Urothelium cell line (cell line): ENCODE measurements at places on chromosomes 16 and 17.

- no peak for DNase-seq
These were observed 39.7 kb upstream of the IRX3 start for GRCh38 chr16:54326266-54326662.

GRCh38 chr16:75703306-75703705, 2.0 kb upstream of the DUXB start:
- DNase-seq: no peak

- no peak for DNase-seq
These were observed 4.9 kb downstream of the MT1F start for GRCh38 chr16:56662357-56663354.

- DNase-seq: no peak
These were observed 8.7 kb downstream of the GRB2 start for GRCh38 chr17:75396796-75397195.

- DNase-seq: peak; percentile 71
These were observed 23.8 kb downstream of the SNX11 start for GRCh38 chr17:48131216-48131824.

DNA sequence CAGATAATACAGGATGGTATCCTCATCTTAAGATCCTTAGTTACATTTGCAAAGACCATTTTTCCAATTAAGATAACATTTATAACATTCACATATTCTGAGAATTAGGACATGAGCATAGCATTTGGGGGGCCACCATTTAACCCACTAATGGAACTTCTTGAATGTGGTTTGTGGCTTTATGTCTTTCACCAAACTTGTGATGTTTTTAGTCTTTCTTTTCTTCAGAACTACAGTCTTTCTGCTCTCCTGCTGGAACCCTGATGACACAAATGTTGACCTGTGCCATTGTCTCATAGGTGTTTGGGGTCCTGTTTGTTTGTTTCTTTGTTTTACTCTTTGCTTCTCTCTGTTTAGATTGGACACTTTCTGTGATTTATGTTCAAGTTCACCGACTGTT, 23.2 kb downstream of the COX11 start:
- no peak for DNase-seq

DNA sequence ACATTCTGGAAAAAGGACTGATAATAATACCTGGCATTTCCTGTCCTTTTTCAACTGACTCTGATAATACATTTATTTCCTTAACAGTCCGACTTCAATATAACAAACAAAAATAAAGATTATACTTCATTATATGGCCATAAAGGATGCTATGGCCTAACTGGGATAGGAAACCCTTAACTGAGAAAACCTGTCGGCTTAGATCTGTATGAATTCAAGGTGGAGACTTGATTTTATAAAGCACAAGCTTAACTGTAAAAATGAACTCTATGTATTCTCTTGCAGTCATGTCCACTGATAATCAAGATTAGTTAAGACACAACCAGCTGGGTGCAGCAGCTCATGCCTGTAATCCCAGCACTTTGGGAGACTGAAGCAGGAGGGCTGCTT, 102.2 kb downstream of the MYO1D start:
- DNase-seq: no peak

GRCh38 chr17:32100971-32101631, 41.2 kb upstream of the RHOT1 start:
- DNase-seq: no peak

DNA sequence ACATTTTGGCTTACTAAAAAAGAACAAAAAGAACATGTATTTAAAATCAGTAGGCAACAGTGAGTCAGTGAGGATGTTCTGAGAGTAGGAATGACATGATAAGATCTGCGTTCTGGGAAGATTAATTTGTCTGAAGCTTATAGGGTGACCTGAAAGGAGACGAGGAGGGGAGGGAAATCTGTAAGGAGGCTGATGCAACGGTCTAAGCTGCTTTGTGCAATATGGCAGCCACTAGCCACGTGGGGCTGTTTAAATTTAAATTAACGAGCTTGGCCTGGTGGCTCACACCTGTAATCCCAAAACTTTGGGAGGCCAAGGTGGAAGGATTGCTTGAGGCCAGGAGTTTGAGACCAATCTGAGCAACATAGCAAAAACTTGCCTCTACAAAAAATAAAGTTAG, 181.6 kb upstream of the CACNG3 start:
- DNase-seq: no peak

GRCh38 chr17:80657561-80657960, 112.9 kb downstream of the RPTOR start:
- no peak for DNase-seq

- DNase-seq: no peak
These were observed 165.0 kb upstream of the ELAC2 start for GRCh38 chr17:13182854-13183253.

DNA sequence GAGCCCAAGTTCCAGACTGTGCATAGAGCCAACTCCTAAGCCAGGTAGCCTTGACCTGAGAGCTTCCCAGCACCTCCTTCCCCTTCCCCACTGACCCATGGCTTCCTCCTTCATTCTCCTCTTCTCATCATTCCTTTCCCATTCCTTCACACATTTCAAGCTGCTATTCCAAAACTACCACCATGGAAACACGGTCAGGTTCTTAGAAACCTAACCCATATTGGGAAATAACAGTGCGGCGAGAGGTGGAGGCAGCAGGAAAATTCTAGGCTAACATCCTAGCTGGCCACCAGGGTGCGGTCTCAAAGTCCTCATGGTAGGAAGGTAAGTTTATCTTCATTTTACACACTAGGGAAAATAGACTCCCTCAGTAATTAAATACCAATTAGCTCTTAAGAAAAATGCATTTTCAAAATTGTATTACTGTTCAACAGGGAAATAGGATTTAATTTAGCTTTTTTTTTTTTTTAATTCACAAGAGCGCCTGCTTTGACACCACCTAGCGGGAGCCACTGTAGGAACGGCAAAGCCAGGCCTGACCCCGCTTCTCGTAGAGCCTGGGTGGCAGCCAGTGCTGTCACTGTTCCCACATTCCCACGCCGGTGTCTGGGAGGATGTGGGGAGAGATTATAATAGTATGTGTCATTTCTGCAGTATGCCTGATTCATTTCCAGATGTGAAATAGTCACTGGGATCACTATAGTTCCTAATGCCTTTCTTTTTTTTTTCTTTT, 14.0 kb upstream of the SPHK1 start:
- DNase-seq: peak; percentile 94

DNA sequence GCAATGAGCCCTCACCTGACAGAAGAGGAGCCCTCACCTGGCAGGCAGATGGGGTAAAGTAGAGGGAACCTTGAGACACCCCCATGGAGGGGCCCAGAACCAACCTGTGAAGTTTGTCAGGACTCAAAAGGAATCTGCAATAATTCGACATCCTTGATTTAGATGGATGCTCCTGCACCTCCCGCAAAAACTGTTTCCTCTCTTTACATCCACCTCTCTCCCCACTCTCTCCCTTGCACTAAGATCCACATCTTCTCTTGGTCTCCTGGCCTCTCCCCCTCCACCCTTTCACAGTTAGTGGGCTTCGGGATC, 34.9 kb upstream of the RBFOX3 start:
- no peak for DNase-seq

- peak; percentile 2 for DNase-seq
These were observed 24.3 kb downstream of the CD300A start for GRCh38 chr17:74490716-74491115.

DNA sequence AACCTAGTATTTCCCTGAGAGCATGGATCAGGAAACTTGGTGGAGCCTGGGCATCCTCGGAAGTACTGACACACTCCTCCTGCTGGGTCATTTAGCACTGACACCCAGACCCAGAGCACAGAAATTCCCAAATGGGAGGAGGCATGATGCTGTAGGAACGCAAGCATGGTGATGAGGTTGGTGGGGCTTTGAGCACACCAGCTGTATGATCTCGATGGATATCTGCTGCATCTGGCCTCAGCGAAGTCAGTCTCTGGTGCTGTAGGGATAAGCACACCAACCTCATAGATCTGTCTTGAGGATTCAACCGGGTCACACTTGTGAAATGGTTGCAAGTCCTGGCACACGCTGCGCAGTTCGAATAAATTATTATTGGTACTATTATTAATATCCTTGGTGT, 52.5 kb downstream of the SHISA6 start:
- DNase-seq: no peak

- no peak for DNase-seq
These were observed 1.6 kb downstream of the CTCF start for GRCh38 chr16:67563708-67564468.

GRCh38 chr16:12311877-12312276, 335.3 kb downstream of the SNX29 start:
- DNase-seq: no peak

GRCh38 chr16:87993901-87994300, 42.7 kb downstream of the BANP start:
- DNase-seq: no peak

GRCh38 chr16:51409001-51409675, 258.1 kb upstream of the SALL1 start:
- peak; percentile 21 for DNase-seq

DNA sequence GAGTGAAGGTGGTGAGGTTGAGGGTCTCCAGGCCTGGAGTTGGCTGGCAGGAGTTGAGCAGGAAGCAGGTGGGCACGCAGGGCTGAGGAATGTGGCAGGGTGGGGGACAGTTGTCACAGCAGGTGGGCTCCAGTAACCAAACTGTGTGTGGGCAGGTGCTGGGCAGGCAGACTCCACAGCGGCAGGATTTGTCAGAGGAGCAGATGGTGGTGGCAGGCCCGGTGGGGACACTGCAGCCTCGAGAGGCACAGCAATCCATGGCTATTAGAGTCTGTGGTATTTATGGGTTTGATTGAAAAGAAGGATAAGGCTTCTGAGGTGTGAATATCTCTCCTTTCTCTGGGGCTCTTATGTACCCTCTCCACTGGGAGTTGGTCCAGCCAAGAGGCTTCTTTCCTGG, at the start of gene KRTAP3-3:
TSS of gene KRTAP3-3 (minus strand) at position 326 of the 400 bp plus-strand sequence. CDS start at position 259, 67 bp downstream.
- no peak for DNase-seq

DNA sequence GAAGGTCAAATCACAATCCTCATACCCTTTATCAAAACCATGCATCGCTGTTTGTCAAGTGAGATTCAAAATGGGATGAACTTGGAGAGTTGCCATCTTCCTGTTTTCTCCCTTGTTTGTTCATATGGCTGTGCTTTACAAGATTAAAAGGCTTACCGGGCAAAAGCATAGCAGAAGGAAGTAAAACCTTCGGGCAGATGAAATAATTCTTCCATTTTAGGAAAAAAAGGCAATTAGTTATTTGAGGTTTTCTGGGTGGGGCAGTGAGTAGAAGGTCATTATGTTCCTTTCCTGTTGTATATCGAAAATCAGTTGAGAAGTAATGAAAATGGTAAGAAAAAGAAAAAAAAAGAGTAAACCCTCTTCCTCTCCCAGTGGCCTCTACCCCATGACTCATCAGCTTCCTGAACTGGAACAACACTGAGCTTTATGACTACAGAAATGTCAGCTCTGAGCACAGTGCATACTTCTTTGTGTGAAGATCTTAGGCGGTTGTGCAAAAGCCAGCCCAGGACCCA, 369.2 kb downstream of the CDH13 start:
- peak; percentile 65 for DNase-seq

GRCh38 chr16:59045501-59045900, 311.4 kb upstream of the GOT2 start:
- no peak for DNase-seq

DNA sequence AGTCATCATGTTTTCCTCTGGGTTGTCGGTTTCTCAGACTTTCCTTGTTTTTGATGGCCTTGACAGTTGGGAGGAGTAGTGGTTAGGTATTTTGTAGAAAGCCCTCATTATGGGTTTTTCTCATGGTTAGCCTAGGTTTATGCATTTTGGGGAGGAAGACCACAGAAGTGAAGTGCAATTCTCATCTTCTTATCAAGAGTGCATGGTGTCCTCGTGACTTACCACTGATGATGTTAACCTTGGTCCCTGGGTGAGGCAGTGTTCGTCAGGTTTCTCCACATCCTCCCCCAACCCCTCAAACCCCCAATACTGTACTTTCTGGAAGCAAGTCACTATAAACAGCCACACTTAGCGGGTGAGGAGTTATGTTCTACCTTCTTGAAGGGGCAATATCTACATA, 42.3 kb downstream of the BPTF start:
- no peak for DNase-seq

DNA sequence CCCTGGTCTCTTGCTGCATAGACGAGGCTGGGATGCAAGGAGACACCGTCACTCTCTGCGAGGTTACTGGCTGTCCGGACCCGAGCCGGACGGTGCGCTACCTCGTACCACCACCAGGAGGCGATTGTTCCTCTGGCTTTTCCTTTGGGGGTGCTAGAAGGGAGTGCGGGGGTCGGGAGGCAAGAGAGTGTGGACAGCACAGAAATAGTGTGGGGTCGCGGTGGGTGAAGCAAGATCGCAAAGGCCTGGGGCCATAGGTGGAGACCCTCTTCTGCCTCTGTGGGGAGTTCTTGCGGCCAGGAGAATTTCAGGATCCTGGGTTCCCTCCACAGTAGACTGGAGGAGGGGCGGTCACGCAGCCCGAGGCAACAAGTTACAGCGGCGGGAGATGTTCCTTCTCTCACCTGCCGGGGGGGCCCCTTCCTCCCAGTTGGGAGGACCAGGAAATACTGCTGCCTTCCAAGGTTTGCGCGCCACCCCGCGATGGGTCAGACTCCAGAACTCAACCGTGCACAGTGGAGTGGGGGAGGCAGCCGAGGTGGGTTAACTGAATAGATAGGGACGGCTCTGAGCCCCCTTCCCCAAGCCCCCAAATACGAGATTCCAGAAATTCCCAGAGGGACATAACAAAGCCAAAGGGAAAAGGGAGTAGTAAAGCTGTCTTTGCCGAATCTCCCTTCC, 6.9 kb downstream of the PHOSPHO1 start:
- DNase-seq: no peak

DNA sequence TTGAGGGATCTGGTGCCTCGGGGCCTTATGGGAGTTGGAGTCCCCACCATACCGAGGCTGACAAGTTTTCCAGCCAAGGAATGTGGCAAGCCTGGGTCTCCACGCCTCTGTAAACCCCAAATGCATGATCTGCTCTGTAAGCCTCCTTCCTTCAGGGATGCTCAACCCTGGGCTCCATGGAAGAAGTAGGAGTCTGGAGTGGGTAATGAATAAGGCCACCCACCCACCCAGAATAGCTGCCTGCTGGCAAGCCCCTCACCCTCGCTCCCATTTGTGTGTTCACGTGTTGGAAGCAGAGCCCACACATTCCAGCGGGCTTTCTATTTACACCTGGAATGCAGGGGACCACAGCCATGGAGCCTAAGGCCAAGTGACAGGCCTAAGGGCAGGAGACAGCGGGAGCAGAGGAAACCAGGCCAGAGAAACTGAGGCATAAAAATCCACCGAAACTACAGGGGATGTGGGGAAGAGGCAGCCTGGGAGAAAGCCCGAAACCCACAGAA, 4.4 kb downstream of the DLG4 start:
- DNase-seq: no peak

GRCh38 chr16:22660441-22661160, 149.9 kb downstream of the NPIPB5 start:
- no peak for DNase-seq

GRCh38 chr16:81855552-81856153, 76.6 kb downstream of the PLCG2 start:
- no peak for DNase-seq

DNA sequence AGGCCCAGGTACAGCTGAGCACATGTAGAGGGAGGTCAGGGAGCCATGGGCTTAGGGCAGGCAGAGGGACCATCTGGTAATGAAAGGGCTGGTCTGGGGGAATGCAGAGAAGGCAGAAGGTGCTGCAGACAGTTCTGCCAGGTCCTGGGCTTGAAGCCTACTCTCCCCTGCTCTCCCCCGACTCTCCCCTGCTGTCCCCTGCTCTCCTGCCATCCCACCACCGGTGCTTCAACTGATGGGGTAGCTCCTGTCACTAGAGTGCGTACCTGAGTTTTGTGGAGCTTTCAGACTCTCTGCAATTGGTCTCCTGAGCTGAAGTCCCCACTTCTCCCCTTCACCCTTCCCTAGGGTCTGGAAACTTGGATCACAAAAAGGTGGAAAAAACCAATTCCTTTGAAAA, 37.3 kb upstream of the PHOSPHO1 start:
- no peak for DNase-seq

- DNase-seq: no peak
These were observed 1.6 kb downstream of the PRSS36 start for GRCh38 chr16:31148281-31148728.
